ENCODE measurements at places on chromosomes 4 and X.

- no peak for DNase-seq
Observed at GRCh38 chr4:178664621-178665020, 1222.4 kb upstream of the AGA start.

DNA sequence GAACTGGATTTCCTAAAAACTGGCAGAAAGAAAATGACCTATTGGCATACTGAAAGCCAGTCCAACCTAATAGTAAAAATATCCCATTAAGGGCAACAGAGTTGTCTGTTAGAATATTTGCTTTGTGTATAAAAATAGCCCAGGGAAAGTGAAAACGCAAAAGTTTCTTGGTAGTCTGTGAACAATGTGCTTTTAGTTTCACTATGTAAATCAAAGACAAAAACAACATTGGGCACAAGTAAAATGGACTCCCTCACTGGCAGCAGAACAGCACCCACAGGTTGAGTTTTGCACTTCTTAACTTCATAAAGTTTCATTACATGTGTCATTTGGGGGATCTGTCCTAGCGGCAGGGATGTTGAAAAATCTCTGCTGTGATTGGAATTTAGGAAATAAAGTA, 4.3 kb upstream of the FGG start:
- DNase-seq, result peak; percentile 35

DNA sequence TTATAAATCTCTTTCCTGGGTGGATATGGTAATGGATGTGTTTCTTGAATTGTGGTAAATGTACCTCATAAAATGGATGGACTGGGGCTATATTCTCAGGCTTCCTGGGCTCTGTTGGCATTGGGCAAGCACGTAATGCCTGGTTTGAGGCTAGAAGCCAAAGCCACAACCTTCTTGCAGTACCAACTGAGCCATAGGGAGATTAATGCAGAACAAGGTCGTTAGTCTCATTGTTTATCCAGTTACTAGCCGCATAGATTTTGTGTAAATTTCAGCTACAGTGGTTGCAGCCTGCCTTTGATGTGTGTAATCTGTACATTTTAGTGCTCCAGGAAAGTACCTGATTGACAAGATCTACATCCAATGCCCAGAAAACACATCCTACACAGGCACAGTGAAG, 7.2 kb upstream of the LEF1 start:
- no peak for DNase-seq

GRCh38 chr4:168569931-168570276, 73.1 kb downstream of the PALLD start:
- DNase-seq, result no peak

GRCh38 chrX:122026665-122027064, 979.3 kb downstream of the GLUD2 start:
- DNase-seq, result no peak

GRCh38 chrX:109294097-109294814, 187.6 kb downstream of the GUCY2F start:
- no peak for DNase-seq

DNA sequence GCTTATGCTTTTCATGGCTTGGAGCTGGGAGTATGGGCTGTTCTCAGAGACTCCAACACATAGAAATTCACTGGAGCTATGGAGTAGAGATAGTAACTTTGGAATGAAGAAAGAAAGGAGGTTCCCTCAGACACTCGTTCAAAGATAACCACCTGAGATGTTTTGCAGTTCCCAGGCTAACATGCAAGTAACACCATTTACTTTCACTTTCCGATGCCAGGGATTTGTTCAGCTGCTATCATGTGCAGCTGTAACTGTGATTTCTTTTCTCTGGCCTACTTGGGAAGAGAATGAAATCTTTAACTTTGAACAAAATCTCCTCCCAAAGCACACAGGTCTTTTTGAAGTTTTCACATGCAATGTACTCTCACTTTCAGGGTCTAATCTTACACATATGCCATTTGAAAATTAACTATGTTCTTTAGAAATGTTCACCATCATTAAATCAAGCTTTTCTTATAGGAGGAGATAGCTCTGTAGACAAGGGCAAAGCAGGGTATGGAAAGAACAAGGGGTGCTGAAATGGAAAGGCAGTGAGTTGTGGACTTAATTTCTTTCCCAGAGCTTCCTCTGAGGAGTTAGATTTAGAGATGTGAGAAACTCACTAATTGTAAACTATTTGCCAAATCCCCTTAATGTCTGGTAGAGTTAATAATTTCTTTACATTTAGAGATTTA, 514.3 kb downstream of the PDHA2 start:
- DNase-seq, result no peak

DNA sequence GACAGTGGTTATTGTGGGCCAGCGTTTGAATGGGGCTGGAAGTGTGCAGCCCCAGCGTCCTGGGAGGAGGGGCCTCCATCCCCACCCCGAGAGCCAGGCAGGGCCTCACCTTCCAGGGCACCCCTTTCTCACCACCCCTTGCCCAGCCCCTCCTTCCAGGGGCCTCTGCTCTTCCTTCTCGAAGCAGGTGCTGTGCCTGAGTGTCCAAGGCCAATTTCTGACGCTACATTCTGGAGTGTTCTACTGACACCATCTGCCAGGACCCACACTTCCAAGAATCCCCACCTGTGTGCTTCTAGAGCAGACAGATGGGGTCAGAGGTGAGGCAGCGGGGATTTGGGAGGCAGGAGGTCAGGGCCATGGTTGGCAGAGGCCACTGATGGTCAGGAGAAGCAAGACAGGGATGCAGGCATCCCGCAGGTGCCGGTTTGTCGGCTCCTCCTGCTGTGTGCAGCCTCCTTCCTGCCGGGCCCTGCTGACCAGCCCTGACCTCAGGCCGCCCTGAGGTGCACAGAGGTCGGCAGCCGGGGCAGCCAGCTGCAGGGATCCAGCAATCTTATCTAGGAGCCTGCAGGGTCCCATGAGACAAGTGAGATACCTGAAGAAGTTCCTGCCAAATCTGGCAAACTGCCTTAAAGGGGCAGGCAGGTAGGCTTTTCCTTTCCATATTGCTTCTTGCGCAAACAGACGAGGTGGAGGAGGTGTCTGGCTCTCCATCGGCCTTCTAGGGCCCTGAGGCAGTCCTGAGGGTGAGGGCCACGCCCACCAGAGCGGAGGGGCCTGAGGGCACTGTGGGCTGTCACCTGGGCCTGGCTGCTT, 18.8 kb downstream of the MSANTD1 start:
- DNase-seq, result no peak

GRCh38 chr4:141636771-141637460, 533 bp downstream of the IL15 start:
- no peak for DNase-seq

All from OCI-LY7 (cell line).